ENCODE measurements at places on chromosomes 4 and X. TPM values are rescaled to one million over a fixed set of nuclear protein-coding genes. Genes with fewer than 3 reads are reported as not detected.

BBS12 gene
- total RNA-seq, result 1.9 TPM

SPINK2 gene
- not detected for total RNA-seq

BCLAF3 gene
- total RNA-seq, result 7.7 TPM

DNA sequence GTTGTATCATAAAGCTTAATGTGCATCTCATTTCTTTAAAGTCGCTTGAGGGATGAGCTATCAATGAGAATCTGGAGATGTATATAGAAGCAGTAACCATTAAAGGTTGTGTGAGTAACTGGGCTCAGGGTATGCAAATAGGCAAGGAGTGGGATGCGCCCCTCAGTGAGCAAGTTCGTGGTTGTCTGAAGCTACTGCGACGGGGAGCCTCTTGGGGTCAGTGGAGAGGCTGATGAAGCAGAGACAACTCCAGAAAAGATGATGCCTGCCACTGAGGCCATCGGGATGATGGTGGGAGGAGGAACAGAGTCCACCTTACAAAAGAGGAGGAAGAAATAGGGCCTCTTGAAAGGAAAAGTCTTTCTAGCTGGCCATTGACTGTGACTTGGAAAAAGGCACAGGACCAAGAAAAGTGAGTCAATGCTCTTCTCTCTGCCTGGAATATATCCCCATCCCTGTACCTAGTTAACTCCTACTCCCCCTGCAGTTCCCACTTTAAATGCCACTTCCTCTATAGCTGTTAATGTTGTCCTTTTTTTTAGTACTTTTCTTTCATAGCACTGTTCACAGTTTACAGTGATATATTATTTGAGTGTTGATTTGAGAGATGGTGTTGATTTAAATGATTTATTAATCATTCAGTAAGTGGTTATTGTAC, 51.4 kb upstream of the LSM6 start:
- peak; percentile 9 for DNase-seq
- no peaks in the 10 kb centered on the region for H3K36me3 ChIP-seq
- H3K27me3 ChIP-seq, result no peaks in the 10 kb centered on the region
- H3K4me3 ChIP-seq, result no peak overlapping the region
- H3K4me1 ChIP-seq, result no peaks in the 10 kb centered on the region

DNA sequence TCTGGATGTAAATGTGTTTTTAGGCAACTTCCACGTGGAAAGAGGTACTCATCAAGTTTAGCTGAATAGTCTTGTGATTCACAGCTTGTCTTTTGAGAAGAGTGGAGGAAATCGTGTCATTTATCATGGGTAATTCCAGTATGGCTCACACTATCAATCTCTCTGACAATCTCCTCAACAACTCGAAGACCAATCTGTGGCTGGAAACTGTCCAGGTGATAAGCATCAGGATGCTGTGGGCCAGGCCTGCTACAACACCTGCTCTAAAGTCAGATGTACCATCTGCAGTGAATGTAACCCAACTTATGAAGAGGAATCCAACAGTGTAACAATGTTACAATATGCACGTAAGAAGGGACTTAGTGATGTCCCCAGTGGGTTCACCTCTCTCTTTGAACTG, 132.1 kb upstream of the GK2 start:
- no peak overlapping the region for H3K27ac ChIP-seq
- no peak overlapping the region for H3K4me3 ChIP-seq
- no peaks in the 10 kb centered on the region for H3K27me3 ChIP-seq
- no peak for DNase-seq
- H3K4me1 ChIP-seq, result no peaks in the 10 kb centered on the region

DNA sequence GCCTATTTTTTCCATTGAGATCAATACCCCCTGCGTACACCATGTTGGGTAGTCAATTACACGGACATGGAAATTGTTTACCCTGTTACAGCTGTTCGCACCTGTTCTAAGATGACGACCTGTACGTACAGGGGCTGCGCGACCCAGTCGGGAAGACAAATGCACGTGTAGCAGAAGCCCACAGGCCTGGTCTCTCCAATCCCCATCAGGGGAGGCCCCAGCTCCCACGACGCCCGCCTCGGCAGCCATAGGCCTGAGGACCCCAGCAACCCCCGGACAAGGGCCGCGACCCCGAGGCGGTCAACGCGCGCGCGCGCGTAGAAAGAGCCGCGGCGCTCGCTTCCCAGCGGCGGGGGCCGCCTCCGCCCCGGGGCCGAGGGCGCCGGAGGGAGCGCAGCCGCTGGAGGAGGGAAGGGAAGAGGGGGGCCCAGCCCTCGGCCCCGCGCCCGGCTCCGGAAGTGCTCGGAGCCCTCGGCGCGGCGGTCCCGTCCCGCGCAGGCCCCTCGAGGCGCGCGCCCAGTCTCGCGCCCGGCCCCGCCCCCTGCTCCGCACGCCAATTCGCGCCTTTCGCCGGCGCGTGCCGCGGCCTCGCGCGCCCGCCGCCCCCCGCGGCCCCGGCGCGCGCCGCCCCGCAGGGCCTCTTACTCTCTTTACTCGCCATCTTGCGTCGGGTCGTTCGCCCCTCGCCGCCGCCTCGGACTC, 618 bp downstream of the RBBP7 start:
- H3K27me3 ChIP-seq, result peaks cover 52% of the 10 kb centered on the region
- peak; percentile 60 for DNase-seq
- peak overlapping the region; percentile 94 for H3K27ac ChIP-seq
- peaks cover 15% of the 10 kb centered on the region for H3K4me1 ChIP-seq
- H3K36me3 ChIP-seq, result peaks cover 14% of the 10 kb centered on the region
- peak overlapping the region; percentile 65 for H3K4me3 ChIP-seq

- DNase-seq, result no peak
- H3K27ac ChIP-seq, result no peak overlapping the region
- H3K4me1 ChIP-seq, result peaks cover 74% of the 10 kb centered on the region
- H3K36me3 ChIP-seq, result no peaks in the 10 kb centered on the region
- no peak overlapping the region for H3K4me3 ChIP-seq
Measured at GRCh38 chr4:153239409-153239808, 35.2 kb downstream of the TRIM2 start.

DNA sequence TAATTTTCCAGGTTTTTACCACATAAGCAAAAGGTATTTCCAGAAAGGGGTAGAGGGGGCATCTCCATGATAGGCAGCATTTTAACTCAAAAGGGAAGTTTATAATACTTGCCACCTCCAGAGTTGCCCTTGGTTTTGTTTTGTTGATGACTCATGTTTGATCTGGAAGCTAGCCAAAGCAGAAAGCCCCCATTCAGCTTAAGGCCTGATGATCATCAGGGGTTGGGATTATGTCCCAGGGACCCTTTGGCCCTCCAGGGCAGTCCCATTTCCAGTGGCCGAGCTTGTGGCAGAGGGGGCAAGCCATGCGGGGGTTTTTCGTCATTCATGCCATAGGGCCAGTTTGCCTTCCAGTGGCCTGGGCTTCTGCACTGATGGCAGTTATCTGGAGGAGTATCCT, 143.0 kb upstream of the PLAC1 start:
- no peaks in the 10 kb centered on the region for H3K4me1 ChIP-seq
- H3K27ac ChIP-seq, result no peak overlapping the region
- H3K4me3 ChIP-seq, result no peak overlapping the region
- H3K27me3 ChIP-seq, result no peaks in the 10 kb centered on the region
- H3K36me3 ChIP-seq, result no peaks in the 10 kb centered on the region

GRCh38 chr4:167711517-167711916, 380.8 kb upstream of the ANXA10 start:
- no peaks in the 10 kb centered on the region for H3K36me3 ChIP-seq
- H3K27me3 ChIP-seq, result peaks cover 12% of the 10 kb centered on the region

DNA sequence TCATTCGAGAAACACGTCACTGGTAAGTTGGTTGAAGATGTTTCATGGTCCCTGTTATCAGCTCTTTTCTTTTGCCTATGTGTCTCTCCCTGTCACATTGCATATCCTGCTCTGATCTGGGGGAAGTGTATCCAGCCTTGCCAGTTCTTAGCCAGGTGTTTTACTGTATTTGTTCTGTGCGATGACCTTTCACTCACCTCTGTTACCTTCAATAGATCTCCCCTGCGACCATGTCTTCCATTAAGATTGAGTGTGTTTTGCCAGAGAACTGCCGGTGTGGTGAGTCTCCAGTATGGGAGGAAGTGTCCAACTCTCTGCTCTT, 2.6 kb downstream of the RGN start:
- DNase-seq, result no peak
- H3K4me1 ChIP-seq, result no peaks in the 10 kb centered on the region
- no peak overlapping the region for H3K4me3 ChIP-seq
- no peak overlapping the region for H3K27ac ChIP-seq
- H3K36me3 ChIP-seq, result no peaks in the 10 kb centered on the region

- H3K4me1 ChIP-seq, result peaks cover 9% of the 10 kb centered on the region
- no peak for DNase-seq
- H3K4me3 ChIP-seq, result no peak overlapping the region
- H3K27ac ChIP-seq, result no peak overlapping the region
- H3K36me3 ChIP-seq, result no peaks in the 10 kb centered on the region
Measured at GRCh38 chrX:46571423-46572339, 1.9 kb upstream of the CHST7 start.

Measured in A673 (cell line).